ENCODE measurements at places on chromosomes 1 and 21.

- DNase-seq, result no peak
Observed at GRCh38 chr1:92441697-92442342, 44.9 kb downstream of the GFI1 start.

DNA sequence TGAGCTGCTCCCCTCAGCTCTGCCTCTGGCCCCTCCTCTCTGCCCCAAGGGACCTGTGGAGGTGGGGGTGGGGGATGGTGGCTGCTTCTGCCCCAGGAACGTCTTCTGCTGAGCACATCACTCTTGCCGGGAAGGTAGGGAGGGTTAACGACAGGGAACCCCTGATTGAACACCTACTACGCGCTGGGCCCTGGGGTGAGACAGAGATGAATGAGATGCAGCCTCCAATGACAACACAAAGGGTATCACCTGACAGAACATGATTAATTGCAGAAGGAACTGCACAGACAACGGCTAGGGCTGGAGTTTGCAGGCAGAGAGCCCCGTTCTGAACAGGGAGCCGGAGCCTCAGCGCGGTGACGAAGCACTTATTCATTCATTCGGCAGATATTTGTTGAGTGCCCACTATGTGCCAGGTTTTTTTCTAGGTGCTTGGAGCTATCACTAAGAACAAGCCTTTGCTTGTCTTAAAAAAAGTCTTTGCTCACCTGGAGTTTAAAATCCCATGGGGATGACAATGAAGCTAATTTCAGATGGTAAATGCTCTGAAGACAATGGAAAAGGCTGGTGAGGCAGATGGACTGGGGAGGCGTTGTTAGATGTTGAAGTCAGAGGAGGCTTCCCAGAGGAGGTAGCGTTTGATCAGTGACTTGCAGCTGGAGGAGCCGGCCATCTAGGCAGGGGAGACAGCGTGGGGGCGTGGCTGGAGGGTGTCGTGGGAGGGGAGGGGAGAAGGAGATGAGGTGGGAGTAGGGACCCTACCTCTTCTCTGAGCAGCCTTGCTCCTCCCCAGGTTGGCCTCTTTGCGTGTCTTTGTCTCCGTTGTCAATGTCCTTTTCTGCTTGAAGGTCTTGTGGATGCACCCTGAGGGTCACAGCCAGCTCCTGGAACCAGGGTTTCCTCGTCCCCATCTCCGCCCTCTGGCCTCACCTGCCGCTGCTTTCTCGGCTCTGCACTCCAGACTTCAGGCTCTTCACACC is 103.1 kb upstream of the CSF3R start:
- no peak for DNase-seq

DNA sequence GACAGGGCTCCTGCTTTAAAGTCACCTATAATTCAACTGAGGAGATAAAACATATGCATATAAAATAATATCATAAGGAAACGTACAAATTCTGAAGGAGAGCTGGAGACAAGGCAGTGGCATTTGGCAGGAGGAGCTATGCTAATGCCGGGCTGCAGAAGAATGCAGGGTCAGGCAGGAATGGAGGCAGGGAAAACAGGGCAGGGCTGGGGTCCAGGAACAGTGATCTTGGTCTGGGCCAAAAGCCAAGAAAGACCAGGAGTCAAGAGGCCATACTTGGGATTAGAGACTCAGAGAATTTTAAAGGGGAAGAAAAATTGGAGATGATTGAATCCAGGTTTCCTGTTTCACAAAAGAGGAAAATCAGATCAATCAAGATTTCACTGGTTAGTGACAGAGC is 20.0 kb upstream of the BRDT start:
- no peak for DNase-seq

GRCh38 chr1:232904131-232904530 is 46.3 kb upstream of the NTPCR start:
- DNase-seq, result no peak
